ENCODE measurements at places on chromosomes 6 and 20.

GRCh38 chr6:118263921-118264486, 284.1 kb upstream of the PLN start:
- DNase-seq, result peak; percentile 17

GRCh38 chr20:40632346-40632976, 56.6 kb downstream of the MAFB start:
- no peak for DNase-seq

GRCh38 chr6:151196555-151196954, 43.2 kb upstream of the AKAP12 start:
- no peak for DNase-seq

- DNase-seq, result peak; percentile 78
Observed at GRCh38 chr20:36235892-36236785, at the start of gene AAR2. Gene AAR2 (plus strand): TSS chr20:36236478. CDS start chr20:36239869, 3,391 bp downstream.

DNA sequence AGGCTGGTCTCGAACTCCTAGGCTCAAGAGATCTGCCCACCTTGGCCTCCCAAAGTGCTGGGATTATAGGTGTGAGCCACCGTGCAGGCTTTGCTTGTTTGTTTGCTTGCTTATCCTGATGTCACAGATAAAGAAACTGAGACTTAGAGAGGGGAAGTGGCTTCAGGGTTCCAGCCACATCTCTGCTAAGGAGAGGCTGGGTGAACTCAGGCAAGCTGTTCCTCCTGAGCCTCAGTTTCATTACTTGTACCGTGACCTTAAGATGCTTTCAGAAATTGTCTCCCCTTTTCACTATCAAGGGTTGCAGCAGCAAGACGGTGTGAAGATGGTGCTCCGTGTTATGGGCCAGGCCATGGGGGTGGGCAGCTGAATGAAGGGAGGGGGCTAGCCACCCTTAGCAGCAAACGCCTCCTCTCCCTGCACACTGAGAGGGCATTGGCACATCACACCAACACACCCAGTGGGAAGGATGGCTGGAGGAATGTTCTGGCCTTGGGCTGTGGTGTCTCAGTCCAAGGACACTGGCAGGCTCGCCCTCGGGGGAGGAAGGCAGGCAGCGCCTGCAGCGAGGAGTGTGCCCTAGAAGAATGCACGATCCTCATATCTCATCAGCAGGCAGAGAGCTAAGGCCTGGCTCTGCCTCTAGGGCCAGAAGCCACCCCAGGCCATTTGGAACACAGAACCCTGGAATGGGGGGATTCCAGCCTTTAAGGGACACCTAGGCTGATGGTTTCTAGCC, 48.2 kb upstream of the TLDC2 start:
- DNase-seq, result no peak

DNA sequence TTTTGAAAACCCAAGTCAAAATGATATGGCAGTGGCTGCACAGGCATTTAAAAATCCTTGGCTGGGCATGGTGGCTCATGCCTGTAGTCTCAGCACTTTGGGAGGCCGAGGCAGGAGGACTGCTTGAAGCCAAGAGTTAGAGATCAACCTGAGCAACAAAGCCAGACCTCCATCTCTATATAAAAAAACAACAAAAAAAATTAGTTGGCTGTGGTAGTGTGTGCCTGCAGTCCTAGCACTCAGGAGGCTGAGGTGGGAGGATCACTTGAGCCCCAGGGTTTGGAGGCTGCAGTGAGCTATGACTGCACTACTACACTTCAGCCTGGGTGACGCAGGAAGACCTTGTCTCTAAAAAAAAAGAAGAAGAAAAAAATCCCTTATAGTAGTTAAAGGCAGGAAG, 142.9 kb downstream of the MYB start:
- no peak for DNase-seq

DNA sequence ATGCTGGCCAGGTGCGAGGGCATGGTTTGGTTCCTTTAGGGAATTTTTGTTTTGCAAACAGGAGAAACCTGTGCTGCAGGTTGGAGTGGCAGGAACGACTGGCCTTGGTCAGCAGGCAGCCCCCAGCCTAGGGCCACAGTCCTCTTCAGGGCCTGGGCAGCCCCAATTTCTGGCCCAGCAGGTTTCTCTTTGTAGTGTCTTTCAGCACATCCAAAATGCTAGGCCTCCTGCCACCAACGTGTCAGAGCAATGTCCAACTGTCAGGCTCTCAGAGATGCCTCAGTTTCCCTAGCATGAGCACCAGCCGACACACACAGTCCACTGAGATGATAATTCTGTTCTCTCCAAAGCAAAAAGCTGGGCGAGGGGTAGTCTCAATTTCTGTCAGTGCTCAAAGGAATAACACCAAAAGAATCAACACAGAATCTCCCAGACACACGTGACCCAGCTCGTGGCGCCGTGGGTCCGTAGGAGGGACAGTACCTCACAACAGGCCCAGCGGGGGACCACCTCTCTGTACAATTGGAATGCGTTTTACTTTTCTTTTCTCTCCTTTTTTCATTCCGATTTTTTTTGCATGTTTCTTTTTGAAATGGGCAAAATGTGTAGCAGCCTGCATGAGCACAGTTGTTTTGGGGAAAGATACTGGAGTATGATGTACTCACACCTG, 125.9 kb downstream of the TAF4 start:
- DNase-seq, result no peak

GRCh38 chr6:132715204-132715603, 1.3 kb upstream of the VNN1 start:
- DNase-seq, result peak; percentile 48

DNA sequence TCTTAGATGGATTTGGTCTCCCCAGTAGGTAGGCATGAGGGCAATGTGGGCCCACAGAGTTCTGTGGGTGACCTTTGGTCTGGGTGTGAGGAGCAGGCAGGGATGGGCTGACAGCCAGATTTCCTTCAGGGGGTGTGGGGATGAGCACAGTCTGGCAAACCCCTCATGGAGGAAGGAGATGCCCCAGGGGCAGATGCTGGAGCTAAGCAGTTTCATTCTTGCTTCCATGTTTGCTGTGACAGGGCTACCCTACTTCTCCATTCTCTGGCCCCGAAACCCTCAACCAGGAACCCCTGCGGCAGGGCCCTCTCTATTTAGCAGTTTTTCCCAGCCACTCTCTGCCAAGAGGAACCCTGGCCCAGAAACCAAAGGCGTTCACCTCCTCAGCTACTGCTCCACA, 40.4 kb downstream of the GCLC start:
- no peak for DNase-seq

DNA sequence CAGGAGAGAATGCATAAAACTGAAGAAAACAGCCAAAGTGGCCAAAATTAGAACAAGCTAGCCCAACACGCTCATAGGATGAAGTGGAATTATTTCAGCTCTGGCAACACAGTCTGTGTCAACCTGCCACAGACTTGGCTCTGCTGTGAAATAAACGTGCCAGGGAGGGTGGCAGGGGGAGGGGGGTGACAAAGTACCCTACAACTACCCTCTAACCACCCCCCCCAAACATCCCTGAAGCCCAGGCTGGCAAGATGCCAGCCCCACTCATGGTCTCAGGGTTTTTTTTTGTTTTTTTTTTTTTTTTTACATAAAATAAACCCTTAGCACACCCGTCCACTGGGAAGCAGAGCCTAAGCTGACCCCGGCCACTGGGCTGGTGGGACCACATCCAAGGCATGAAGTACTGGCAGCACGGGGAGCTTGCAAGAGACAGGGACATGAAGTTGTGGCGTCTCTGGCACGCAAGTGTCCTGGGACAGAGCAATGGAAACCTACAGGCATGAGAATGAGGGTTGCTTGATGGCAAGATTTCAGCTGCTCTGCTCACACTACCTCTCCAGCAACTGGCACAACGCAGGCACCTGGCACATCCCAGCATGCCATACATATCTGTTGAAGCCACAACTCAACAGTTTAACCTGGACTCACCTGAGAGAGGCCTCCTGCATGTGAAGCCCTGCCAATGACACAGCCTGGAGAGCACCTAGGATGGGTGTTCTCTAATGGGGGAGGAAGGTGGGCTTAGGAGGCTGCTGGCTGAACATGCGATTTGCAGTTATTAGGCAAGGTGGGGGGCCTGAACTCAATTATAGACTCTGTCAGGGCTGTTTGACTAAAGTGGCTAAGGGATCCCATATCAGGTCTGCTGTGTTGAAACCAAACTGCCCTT, 76.4 kb downstream of the TRAM2 start:
- no peak for DNase-seq

- no peak for DNase-seq
Observed at GRCh38 chr20:33064572-33065287, 11.0 kb downstream of the BPIFB3 start.

DNA sequence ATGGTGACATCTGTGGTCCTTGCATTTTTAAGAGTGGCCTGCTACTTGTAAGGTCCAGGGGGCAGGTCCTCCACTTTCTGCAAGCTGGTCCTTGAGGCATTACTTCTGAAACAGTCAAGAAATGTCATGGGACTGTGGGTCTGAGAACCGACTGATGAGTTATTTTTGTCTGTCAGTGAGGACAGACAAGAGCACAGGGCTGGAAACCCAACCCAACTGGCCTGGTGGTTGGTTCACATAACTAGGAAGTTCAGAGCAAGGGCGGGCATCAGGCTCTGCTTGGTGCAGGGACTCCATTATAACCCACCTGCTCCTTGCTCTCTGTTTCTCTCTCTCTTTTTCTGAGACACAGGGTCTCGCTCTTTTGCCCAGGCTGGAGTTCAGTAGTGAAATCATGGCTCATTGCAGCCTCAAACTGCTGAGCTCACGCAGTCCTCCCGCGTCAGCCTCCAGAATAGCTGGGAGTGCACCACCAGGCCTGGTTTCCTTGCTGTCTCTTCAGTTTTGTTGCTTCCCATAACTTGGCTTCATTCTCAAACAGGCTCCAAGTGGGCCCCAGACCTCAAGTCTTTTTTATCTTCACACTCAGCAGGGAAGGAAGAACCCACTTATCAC, 9.2 kb downstream of the CST3 start:
- no peak for DNase-seq

DNA sequence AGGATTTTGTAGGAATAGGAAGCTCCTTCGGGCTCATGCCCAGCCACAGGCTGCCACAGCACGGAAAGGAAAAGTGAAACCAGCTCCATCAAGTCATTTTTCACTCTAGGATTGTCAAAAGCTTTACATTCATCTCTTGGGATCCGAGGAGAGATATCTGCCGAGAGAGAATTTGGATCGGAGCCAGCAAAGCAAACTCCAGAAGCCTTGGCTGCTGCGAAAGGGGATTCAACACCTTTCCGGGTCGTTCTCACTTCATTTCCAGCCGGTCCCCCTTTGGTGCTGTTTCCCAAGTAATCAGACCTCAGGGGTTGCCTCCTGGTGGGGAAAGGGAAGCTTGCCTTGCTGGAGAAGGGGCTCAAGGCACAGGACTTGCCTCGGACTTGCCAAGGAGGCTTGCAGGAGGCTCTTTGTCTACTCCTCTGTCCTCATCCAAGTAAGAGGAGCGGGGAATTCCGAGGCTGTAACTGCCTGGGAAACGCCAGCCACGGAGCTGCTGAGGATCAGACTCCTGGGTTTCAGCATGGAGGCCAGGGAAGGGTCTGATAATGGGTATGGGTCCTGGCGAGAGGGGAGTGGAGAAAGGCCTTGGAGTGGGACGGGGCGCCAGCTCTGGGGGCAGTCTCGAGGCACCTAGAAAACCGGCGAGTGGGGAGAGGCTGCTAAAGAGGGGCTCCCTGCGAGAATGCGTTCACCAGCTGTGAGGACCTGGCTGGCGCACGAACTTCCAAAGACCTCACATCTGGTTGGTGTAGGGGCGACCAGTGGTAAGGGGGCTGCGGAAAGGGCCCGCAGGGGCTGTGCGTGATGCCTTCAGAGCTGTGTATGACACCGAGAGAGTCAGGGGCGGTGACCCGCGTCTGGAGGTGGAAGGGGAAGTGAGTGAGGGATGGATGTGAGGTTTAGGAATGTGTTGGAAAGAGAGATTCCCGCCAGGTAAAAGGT, 702 bp downstream of the ETV7 start:
- peak; percentile 64 for DNase-seq

GRCh38 chr6:154276810-154277628, 79.6 kb downstream of the IPCEF1 start:
- DNase-seq, result peak; percentile 64

All from dermis blood vessel endothelial cell (primary cell).